Stimulated activated CD4-positive, alpha-beta T cell treated with anti-CD3 and anti-CD28 coated beads, Interleukin-12 subunit alpha, Interleukin-12 subunit beta, amount 100 ng/mL, for 24 hours (primary cell): ENCODE measurements at places on chromosomes 3 and 15.

DNA sequence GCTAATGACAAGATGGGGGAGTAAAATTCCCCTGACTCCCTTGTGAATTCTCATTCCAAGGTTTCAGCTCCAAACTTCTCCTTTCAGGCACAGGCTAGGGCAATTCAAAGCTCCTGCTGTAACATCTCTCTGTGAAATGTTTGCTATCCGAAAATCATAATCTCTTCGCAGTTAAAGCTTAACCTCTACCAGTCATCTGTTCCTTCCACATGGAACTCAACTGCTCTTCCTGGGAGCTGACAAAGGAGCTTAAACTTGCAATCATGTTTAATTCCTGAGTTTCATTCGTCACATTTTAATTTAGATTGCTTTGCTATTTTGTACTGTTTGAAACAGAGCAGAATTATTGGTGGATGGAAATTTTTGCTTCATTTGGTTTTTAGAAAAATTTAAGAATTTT is 328.6 kb downstream of the AGBL1 start:
- no peak for DNase-seq

DNA sequence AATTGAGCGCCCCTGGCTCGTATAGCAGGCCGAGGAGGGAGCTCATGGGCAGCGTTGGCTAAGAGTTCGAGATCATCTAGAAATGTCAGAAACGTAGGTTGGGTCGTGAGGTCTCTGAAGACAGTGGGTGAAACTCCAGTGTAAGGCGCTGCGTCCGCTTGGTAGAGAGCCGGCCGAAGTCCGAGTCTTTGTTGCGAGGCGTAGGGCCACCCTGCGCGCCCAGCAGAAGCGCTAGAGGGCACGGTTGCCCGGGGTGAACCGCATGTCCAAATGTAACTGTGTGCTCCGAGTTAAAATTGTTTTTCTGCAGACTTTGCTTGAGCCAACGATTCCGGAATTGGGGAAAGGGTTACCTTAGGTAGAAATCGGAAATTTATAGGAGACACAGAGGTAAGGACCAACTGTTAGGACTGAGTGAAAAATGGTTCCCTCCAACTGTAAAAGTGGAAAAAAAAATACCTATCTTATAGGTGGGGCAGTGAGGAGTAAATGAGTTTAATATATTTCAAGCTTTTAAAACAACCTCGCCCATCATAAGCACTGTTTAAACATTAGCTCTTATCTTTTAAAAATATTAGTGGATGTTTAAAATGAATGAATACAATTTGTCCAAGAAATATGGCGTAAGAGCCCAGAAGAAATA is 993 bp upstream of the SIAH2 start:
- DNase-seq: no peak

DNA sequence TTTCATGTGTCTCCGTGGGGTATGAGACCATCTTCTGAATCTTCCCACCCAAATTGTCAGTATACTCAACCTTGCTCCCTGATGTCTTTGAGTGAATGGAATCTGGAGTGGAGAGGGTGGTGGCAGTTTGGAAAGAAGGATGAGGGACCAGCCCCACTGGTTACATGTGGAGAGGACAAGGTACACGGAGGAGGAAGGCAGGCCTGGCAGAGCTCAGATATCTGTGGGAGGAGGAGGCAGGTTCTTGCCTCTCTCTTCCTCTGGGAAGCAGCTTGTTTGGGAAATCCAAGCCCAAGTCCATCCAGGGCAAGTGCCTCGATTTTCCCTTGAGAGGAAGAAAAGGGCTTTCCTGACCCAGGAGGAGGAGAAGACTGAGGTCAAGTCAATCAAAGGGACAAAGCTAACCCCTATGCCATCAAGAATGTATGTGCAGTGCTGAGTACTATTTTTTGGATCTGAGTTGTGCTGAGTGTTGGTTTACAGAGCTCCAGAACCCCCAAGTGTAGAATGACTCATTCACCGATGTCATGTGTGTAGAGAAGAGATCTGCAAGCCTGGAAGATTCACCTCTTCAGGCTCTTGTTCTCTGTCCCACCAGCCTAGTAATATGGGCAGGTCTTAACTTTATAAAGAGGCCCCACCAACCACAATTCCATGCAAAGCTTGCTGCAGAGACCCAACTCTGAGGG is 19.8 kb upstream of the LOXL1 start:
- DNase-seq: no peak

GRCh38 chr3:48623851-48624547 is 2.4 kb upstream of the TMEM89 start:
- DNase-seq: no peak

GRCh38 chr3:5250467-5251195 is 63.1 kb downstream of the EDEM1 start:
- DNase-seq: no peak

DNA sequence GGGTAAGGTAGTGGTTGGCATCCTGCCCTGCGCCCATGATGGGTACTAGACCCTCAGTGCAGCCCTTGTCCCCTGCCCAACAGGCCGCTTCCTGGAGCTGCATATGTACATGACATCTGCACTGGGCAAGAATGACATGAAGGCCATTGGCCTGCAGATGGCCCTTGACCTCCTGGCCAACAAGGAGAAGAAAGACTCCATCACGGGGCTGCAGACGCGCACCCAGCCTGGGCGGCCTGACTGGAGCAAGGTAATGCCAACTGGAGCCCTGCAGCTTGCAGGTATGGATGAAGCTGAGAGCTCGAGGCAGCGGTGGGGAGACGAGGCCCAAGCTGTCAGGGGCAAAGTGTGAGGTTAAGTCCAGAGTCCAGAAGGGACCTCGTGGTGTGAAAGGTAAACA is 40.8 kb downstream of the NOX5 start:
- DNase-seq: no peak

- no peak for DNase-seq
Observed at GRCh38 chr3:69460034-69460433, 74.1 kb upstream of the FRMD4B start.

- no peak for DNase-seq
Observed at GRCh38 chr15:100190675-100191074, 151.1 kb downstream of the ADAMTS17 start.

DNA sequence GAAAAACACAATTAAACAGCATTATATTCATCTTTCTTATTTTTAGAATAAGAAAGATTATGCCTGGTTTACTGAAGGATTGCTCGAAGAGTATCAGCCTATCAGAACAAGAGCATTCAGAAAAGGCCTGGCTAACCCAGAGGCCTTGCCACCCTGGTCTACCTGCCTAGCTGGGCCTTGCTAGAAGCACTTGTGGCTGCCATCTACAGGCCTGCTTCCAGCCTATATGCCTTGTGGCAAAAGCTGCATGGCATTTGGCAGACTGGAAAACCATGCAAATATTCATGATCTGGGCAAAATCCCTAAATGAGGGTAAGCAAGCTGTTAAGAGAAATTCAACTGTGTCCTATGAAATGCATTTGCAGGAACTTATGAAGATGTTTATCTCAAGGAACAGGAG is 9.3 kb upstream of the ATP13A4 start:
- no peak for DNase-seq

GRCh38 chr3:171066206-171066605 is 39.7 kb upstream of the SLC2A2 start:
- DNase-seq: no peak

DNA sequence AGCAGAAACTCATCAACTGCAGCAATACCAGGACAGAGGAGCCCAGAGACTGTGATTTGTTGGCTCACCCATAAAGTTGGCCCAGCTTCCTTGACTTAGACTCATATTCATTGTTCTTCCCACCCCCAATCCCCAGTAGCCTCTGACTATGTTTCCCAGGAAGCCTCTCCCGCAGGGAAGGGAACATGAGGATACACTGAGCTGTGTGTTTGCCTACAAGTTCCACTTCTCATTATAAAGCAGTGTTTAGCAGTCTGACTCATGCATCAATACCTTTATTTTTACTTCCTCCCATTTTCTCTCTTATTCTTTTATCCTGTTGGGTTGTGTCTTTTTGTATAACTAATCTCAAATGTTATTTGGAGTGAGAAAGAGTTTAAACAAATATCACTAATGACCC is 111.6 kb upstream of the PHLDB2 start:
- DNase-seq: no peak

DNA sequence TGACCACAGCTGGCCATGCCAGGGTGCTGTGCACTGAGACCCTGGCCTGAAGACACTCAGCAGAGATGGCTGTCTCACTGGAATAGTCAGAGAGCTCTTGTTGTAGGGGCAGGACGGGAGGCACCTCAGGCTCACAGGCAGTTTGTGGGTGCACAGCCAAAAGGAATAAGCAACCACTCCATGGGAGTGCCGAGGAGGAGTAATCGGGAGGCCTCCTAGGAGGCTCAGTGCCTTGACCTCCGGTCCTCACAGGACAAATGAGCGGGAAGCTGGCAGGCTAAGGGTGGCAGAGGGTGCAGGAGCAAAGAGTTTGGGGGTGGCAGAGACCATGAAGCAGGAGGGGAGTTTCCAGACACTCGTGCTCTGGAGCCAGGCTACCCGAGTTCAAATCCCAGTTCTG is 81.7 kb downstream of the SMAD6 start:
- no peak for DNase-seq

DNA sequence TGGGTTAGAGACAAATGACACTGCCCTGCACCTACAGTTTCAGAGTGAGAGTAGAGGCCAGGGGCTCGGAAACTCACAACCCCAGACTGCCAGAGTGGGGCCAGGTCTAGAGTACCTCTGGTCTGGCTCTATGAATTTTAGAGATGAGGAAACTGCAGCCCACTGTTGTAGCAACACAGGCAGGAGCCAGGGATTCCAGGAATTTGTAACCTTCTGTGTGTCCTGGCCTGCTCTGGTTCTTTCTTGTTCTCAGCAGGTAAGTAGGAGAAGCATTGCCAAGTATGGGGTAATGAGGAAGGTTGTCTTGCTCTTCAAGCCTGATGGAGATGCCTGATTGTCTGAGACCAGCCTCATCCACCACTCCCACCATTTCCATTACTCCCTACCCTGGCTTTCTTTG is 221.8 kb downstream of the UACA start:
- DNase-seq: no peak

DNA sequence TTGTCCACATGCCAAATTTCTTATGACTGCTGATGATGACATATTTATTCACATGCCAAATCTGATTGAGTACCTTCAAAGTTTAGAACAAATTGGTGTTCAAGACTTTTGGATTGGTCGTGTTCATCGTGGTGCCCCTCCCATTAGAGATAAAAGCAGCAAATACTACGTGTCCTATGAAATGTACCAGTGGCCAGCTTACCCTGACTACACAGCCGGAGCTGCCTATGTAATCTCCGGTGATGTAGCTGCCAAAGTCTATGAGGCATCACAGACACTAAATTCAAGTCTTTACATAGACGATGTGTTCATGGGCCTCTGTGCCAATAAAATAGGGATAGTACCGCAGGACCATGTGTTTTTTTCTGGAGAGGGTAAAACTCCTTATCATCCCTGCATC is 17.3 kb downstream of the B3GNT5 start:
- no peak for DNase-seq

GRCh38 chr15:64635499-64636495 is 139.6 kb downstream of the RBPMS2 start:
- DNase-seq: no peak

DNA sequence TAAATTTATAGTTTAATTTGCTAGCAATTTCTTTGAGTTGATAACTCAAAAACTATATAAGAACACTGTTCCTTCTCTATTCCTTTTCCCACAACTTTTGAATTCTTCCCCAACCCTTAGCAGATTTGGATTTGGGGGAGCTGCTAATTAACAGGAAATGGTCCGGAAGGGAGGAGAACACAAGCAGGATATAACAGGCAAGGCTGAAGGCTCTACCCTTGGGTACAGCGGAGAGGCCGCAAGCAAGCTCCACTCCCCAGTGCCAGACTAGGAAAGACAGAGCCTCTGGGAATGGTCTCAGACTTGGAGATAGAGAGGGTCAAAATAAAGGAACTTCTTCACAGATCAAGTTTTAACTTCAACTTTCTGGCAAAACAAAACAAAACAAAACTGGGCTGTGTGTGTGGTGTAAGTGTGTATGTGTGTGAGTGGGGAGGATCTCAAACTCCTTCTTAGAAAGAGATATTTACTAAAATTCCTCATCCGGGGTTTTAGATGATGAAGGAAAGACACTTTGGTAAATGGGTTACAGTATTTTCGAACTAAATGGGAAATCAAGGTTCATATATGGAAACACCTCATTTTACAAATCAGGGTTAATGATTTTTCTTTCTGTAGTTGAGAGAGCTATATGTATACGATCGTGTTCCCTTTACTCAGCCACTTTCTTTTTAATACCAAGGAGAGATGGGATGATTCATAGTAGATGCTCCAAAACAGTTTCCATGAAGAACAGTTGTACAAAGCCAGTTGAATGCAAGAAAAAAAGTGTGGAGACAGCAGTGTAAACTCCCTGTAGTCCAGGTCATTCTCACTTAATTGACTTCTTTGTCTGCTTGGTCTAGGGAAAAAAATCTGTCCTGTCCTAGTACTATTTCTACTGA is 161.1 kb downstream of the TP63 start:
- no peak for DNase-seq

- DNase-seq: no peak
Observed at GRCh38 chr3:65858749-65859148, 180.0 kb downstream of the MAGI1 start.

GRCh38 chr15:79160211-79160610 is 69.6 kb upstream of the RASGRF1 start:
- no peak for DNase-seq

- no peak for DNase-seq
Observed at GRCh38 chr15:76165951-76166350, 106.2 kb downstream of the TMEM266 start.

DNA sequence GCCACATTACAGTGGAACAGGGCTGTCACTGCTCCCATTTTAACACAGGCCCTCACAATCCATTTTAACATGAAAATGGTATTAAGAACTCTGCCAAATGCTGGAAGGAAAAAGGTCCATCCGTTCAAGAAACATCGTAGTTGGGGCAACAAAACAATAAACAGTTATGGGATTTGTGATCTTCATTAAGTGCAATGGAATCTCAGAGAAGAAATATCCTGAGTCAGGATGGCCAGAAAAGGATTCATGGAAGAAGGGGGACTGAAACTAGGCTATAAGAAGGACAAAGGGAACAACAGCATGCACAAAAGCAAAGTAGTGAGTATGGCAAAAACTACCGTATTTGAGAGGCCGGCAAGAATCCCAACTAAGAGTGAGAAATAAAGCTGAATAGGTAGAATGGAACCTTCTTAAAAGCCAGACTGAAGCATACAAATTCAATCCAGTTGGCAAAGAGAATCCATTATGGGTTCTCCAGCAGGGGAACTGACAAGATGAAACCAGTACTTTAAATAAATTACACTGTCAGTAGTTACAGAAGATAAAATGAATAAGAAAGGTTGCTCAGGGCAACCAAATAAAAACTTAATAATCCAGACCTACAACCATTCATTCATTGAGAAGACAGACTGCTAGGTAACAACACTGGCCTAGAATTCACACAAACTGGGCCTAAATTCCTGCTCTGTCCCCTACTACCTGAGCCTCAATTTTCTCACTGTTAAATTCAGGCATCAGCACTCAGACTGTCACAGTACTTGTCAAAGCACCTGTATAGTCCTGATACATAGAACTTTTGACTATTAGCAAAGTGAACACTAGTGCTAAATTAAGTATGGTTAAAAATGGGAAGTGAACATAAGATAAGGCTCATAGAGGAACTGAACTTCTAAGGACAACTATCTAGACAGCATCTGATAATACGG is 6.3 kb downstream of the TBL1XR1 start:
- no peak for DNase-seq
